ENCODE measurements at places on chromosomes 2 and 18.

DNA sequence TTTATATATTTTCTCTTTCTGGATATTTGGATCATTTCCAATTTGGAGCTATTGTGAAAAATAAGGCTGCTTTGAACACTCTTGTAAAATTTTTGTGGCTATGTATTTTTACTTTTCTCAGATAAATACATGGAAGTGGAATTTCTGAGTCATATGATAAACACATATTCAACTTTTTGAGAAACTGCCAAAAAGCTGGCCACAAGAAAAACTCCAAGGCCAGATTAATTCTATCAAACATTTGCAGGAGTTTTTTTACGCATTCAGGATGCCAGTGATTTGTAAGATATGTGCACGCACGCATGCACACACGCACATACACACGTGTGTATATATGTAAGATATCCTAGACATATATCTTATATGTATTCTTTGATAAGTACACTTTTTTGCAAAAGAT, 477.5 kb upstream of the SPHKAP start:
- no peak for DNase-seq

DNA sequence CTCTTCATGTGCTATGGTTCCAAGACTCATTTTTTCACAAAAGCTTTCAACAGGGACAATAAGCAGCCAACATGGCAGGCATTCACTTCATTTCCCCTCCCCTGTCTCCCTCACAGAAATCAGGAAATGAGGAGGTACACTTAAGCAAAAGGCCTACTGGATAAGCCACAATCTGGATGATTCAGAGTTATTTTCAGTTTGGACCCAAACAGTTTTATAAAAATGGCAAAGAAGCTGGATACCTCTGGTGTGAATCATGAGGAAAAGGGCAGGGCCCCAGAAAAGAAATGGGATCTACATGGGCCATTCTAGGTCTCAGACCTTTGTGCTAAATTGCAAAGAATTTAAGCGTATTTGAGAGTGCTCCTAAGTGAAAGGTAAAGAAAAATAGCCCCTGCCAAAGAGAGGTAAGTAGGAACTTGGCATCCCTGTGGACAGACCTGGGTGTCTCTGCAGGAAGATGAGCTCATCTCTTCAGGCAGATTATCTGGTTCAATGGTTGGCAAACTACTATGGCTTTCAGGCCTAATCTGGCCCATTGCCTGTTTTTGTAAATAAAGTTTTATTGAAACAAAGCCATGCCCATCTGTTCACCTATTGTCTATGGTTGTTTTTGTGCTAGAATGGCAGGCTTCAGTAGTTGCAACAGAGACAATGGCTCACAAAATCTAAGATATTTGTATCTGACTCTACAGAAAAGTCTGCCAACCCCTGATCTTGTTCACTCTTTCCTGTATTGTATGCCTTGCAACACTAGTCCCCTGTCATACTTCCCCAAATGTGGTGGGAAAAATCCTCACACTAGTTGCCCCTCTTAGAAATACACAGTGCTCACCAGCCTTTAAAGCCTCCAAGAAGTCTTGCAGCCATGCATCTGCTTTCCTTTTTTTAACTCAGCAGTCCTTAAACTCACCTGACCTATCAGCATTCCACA, 315.0 kb downstream of the ALK start:
- DNase-seq = no peak

DNA sequence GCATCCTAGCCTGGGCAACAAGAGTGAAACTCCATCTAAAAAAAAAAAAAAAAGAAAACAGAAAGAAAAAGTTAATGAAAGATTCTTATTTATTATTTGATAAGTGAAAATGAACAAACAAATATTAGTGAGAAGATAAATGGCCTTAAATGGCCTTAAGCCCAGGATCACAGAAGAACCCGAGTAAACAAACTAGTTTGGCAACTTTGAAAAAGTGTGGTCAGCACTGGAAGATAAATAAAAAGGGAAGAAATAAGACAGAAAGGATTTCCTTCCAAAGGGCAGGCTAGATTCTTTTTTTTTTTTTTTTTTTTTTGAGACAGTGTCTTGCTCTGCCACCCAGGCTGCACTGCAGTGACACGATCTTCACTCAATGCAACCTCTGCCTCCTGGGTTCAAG, 692.4 kb downstream of the CPS1 start:
- DNase-seq = no peak

DNA sequence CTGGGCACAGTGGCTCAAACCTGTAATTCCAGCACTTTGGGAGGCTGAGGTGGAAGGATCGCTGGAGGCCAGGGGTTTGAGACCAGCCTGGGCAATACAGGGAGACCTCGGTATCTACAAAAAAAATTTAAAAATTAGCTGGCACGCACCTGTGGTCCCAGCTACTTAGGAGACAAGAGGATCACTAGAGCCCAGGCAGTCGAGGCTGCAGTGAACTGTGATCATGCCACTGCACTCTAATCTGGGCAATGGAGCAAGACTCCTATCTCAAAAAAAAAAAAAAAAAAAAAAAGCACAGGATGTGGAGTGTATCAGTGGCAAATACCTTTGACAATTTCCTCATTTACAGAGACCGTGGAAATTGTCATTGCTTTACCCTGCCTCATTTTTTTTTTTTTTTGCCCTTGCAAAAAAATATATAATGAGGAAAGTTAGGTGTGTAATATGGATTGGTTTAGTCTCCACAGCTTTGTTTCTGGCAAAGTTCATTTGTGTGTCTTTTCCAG, 20.9 kb upstream of the PPP1CB start:
- no peak for DNase-seq

All from left lung (tissue), 14 donors.